ENCODE measurements at places on chromosomes 12 and 14.

GRCh38 chr12:77232045-77232444 is 166.7 kb upstream of the E2F7 start:
- no peak for DNase-seq

- DNase-seq, result peak; percentile 56
These were observed 4.4 kb downstream of the KMT2D start for GRCh38 chr12:49055978-49056754.

GRCh38 chr12:131615326-131616042 is 95.4 kb upstream of the SFSWAP start:
- DNase-seq, result no peak

GRCh38 chr12:55718015-55718414 is 2.2 kb downstream of the BLOC1S1 start:
- no peak for DNase-seq

- DNase-seq, result no peak
These were observed 7.3 kb upstream of the BATF start for GRCh38 chr14:75514673-75515628.

Measured in ACHN (cell line).